ENCODE measurements at places on chromosomes 3 and 15.

DNA sequence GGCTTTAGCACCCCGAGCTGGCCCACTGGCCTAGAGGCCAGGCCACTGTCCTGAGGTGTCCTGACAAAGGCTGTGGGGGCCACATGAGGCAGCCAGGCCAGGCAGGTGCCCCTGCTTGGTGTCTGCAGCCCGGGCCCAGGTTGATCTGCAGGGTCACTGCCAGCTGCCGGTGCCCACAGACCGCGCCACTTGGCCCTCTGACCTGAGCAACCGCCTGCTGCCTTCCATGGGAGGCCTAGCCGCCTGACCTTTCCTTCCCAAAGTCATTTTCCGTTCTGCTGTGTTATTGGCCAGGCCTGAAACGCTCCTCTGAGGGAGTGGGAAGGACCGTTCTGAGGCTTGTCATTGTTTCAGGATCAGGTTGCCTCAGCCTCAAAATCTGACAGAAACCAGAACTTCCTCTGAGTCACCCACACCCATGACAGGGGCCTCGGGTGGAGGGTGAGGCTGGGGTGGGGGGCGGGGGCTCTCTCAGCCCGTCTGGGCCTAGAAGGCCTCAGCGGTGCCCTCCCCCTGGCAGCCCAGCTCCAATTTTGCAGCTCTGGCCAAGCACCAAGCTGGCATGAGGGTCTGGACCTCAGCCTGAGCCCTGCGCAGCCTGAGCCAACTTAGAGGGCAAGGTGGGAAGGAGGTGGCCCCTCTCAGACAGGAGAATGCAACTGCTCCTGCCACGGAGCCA lies 140.7 kb upstream of the MEF2A start:
- peak; percentile 83 for DNase-seq

- DNase-seq = peak; percentile 85
Measured at GRCh38 chr3:153029350-153029749, 132.7 kb upstream of the RAP2B start.

DNA sequence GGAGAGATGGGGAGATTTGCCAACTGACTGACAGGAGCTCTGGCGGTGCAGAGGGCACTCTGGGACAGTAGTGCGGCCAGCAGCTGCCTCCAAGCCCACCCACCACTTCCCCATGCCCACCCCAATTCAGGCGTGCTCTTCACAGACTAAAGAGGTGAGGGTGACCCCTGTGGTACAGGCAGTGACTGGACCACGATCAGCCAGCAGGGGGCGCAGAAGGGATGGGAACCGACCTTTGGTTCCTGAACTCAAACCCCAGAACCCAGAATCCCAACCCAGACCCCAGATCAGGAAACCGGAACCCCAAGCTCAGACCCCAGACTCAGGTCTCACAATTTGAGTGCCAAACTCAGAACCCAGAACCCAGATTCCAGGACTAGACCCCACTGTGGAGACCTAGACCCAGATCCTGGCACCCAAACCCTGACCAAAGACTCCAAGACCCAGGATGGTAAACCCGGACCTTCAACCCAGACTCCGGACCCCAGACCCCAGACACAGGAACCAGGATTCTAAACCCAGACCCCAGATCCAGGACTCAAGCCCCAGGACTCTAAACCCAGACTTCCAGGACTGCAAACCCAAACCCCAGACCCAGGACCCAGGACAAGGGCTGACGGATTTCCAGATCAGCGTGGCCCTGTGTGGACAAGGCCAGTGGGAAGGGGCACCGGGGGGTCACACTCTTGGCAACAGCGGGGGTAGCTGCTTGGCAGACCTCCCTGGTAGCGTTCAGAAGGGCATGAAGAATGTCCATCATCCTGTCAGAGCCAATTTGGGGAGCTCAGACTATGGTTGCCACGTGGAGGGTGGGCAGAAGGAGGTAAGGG lies 3.7 kb upstream of the MYL3 start:
- peak; percentile 53 for DNase-seq

GRCh38 chr3:193016437-193016901 lies 98.8 kb upstream of the MB21D2 start:
- peak; percentile 42 for DNase-seq

DNA sequence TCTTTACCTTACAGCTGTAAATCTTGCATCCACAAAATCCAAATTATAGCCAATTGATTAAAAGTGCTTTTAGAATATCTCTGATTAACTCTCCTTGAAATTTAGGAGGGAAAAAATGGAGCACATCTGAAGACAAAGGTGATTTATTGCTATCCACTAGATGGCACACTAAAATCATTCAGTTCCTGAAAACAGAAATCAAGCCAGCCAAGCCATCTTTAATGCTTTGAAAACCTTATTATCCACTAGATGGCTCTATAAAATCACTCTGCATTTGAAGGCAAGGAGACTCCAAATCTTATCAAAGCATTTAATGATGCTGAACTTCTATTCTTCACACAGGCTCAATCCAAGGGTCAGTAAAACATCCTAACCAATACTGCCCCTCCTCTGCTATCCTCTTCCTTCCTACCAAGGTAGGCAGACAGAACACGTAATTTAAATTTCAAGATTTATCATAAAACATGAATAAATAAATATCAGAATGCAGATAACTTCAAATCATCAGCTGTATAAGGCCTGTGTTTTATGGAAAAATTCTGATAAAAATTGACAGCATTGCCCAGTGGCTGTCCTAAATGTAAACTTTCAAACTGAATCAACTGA lies 48.4 kb downstream of the GOLIM4 start:
- DNase-seq = peak; percentile 92

GRCh38 chr3:106631373-106632108 lies 745.7 kb upstream of the CCDC54 start:
- DNase-seq = peak; percentile 10
